ENCODE measurements at places on chromosomes 2 and 18.

GRCh38 chr18:31576670-31577069 is 15.0 kb upstream of the TTR start:
- DNase-seq = no peak

- no peak for DNase-seq
Measured at GRCh38 chr2:140269000-140269399, 1488.8 kb upstream of the NXPH2 start.

DNA sequence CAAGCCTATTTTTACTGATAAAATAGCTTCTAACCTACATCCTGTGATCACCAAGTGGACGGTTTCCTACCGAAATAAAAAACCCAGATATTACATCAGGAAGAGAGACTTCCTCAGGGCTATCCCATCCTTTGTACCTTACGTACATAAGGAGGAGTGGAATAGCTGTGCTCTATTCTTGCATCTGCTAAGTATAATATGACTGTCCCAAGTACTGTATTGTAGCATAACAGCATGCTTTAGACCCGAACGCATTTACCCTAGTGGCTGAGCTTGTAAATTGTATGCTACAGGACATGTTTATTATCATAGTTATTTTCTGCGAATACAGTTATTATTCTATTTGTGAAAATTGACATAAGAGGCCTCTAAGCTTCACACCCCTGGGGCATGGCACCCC is 302.4 kb downstream of the CLIP4 start:
- no peak for DNase-seq

DNA sequence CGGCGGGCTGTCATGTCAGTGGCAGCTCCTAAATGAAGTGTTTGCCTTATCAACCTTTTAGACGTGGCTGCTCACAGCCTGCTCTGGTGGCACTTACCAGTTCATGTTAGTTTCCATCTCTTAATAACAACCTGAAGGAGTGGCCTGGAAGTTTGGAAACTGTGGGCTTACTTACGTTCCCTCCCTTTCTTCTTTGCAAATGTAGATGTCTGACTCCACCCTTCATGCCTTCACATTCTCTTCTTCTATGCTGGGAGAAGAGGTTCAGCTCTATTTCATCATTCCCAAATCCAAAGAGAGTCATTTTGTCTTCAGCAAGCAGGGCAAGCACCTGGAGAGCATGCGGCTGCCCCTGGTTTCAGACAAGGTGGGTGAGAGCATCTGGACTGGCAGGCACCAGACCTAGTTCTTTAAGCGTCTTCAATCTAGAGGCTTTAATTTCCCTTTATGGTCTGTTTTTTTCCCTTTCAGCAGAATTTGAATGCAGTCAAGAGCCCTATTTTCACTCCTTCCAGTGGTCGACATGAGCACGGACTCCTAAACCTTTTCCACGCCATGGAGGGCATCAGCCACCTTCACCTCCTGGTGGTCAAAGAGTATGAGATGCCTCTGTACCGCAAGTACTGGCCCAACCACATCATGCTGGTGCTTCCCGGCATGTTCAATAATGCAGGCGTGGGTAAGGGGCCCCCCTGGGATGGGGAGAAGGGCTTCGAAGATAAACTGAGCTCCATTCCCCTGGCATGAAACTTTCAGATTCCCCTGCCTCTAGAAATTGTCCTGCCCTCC is 92.4 kb downstream of the ESCO1 start:
- DNase-seq = no peak

- no peak for DNase-seq
Measured at GRCh38 chr2:22907330-22907729, 477.6 kb upstream of the KLHL29 start.

All from mesendoderm (in vitro differentiated cells).